ENCODE measurements at places on chromosomes 5 and 9.

- no peak for DNase-seq
Measured at GRCh38 chr5:63175850-63176249, 597.2 kb downstream of the LRRC70 start.

GRCh38 chr5:75951158-75951557, 132.0 kb upstream of the SV2C start:
- DNase-seq: no peak

DNA sequence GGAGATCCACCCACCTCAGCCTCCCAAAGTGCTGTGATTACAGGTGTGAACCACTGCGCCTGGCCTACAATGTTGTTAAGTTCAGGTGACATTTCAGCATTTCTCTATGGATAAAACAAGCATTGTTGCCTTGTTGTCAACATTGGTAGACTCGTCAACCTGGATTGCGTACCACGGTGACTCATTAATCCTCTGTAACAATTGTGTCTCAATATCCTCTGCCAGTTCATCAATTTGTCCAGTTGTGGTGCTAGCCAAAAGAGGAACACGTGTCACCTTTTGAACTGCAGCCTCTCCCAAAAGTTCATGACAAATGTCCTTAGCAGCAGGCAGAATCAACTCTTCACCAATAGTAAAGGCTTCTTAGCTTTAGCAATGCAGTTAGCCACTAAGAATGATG, 46.3 kb upstream of the LARP1 start:
- DNase-seq: no peak

DNA sequence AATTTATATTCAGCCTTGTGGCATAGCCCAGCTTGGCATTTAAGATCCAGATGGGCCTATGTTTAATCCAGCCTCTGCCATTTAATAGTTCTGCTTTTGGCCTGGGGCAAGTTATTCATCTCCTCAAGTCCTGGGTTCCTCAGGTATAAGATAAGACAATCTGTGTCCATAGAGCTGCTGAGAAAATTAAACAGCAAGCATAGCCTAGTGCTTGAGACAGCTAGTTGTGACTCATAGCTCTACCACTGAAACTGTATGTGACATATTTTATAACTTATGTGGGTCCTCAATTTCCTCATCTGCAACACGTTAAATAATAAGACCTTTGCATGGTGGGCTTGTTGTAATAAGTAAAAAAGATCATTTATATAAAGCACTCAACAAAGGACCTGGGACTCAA, 53.3 kb upstream of the ATP10B start:
- DNase-seq: no peak

GRCh38 chr9:124503713-124504529, 3.3 kb downstream of the NR5A1 start:
- no peak for DNase-seq

DNA sequence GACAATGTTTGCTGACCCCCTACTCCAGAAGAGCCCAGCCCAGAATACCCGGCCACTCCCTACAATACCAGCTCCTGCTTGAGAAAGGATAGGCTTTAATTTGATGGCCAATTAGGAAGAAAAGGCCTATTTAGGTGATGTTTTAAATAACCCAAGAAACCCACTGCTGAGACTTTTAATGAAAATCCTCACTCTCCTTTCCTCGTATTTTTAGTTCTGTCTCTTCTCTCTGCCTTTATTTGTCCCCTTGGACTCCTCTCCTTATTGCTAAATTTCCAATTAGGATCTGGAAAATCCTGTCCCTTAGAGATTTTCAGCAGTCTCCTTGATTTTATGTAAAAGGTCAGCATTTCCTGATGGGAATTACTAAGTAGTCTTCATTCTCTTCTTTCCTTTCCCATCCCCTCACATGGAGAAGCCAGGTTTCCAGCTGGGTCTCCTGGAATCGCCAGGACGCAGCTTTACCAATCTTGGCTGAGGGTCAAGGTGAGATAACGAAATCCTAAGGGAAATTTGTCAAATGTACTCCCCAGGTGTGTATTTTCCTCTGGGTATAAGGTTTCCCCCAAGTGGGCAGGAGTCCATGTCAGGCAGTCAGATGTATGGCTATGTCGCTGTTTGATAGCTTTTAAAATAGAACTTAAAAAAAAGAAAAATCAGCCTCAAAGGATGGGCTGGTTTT, 11.7 kb downstream of the STC2 start:
- DNase-seq: no peak

GRCh38 chr5:54087436-54087835, 222.9 kb downstream of the ARL15 start:
- DNase-seq: no peak

- no peak for DNase-seq
Measured at GRCh38 chr9:78865737-78866136, 568.8 kb downstream of the PSAT1 start.

DNA sequence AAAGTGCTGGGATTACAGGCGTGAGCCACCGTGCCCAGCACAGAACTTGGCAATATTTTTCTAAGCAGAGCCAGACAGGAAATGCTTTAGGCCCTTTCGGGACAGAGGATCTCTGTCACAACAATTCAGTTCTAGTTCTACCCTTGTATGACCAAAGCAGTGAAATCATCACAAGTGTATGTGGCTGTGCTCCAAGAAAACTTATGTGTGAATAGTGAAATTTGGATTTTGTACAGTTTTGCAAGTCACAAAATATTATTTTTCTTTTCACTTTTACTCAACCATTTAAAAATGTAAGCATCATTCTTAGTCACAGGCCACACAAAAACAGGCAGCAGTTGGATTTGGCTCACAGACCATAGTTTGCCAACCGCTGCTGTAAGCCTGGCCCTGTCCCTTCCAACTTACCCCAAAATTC, 20.4 kb upstream of the PRUNE2 start:
- no peak for DNase-seq

All from GM06990 (cell line).